ENCODE measurements at places on chromosomes 3 and 15.

DNA sequence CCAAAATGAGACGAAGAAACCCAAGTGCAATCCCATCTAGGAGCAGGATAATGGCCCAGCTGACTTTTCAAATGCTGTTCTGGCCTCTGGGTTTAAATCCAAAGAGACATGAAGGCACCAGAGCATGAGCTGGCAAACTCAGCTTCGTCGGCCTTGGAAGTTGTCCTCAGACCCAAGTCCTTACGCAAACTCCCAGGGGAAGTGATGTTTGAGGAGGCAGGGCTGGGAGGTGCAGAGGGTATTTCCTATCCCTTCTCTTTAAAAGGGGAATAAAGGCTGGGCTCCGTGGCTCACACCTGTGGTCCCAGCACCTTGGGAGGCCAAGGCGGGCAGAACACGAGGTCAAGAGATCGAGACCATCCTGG lies 68.9 kb upstream of the HERC1 start:
- no peak for DNase-seq

- DNase-seq: no peak
Observed at GRCh38 chr3:23877329-23877980, 39.3 kb downstream of the NKIRAS1 start.

GRCh38 chr3:192816351-192816750 lies 89.0 kb upstream of the FGF12 start:
- peak; percentile 57 for DNase-seq

- DNase-seq: no peak
Observed at GRCh38 chr3:58789385-58789784, 122.8 kb upstream of the FAM3D start.

DNA sequence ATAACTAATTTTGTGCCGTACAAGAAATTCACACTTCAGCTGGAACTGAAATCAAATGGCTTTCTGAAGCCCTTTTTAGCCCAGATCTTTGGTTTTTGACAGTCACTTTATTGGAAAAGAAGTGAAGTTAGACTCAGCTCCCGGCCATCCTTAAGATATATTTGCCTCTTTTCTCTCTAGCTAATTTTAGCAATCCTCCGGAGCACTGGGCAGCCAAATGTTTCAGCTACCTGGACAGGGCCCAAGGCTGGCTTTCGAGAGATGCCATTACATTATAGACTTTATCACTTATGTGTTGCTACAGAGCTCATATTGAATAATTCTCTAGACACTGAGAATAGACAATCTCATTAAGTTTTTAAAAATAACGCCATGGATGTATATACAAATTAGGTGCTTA lies 28.5 kb upstream of the RPL39L start:
- no peak for DNase-seq

GRCh38 chr15:92151168-92151567 lies 242.5 kb upstream of the ST8SIA2 start:
- no peak for DNase-seq

- DNase-seq: no peak
Observed at GRCh38 chr3:185199206-185199605, 46.3 kb upstream of the C3orf70 start.

GRCh38 chr3:61300006-61300380 lies 48.7 kb upstream of the FHIT start:
- no peak for DNase-seq

DNA sequence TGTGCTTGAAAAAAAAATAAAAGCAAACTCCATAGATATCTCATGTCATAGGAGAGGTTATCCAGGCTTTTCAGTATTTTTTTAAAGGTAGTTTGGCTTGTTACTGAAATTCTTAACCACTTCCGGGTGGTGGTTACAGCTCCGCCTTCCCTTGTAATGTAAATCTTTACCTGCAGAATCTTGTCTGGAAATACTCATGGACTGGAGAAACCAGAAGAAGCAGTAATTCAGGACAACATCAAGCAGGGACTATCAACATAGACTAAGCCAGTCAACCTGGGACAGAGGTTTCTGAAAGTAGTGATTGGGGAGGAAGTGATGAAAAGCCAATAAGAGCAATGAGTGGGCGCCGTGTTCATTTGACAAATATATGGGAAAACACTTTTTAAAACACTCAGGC lies 78.9 kb upstream of the SKOR1 start:
- peak; percentile 10 for DNase-seq

DNA sequence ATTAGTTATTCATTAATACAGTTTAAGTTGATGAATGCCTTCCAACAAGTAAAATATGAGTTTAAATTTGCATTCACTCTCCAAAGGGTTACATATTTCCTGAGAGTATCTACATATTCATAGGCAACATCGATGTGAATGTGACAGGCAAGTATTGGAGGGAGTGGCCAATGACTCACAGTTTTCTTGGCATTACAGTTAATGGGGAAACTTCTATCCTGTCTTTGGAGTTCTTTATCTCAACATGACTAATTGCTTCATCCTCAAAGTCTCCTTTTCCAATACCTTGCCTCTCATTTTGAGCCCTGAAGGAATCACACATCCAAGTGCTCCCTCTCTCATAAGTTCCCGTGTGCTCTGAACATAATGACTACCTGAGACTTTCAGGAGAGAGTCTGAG lies 439.7 kb upstream of the FRG2C start:
- DNase-seq: no peak

GRCh38 chr3:132399054-132399929 lies 18.0 kb upstream of the DNAJC13 start:
- DNase-seq: peak; percentile 45

DNA sequence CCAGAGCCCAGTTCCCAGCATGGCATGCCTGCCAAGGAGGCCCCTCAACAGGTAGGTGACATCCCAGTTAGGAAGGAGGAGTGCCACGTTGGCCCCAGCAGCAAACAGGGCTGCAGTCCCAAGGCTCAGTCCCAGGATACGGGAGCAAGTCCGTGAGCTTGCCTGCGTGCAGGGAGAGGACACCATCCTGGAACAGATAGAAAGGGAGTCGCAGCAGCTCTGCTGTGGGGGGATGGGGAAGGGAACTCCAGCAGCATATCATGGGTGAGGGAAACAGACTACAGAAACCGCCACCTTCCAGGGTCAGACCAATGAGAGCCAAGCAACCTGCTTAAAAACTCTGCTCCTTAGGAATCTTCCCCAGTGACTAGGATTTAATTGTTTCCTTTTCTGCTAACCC lies 9.4 kb upstream of the DYNLT2B start:
- no peak for DNase-seq

GRCh38 chr3:113249601-113250000 lies 38.2 kb downstream of the BOC start:
- no peak for DNase-seq

GRCh38 chr3:161415506-161416231 lies 44.4 kb upstream of the SPTSSB start:
- DNase-seq: no peak

GRCh38 chr3:66723231-66723630 lies 222.4 kb upstream of the LRIG1 start:
- no peak for DNase-seq

GRCh38 chr15:78104119-78104479 lies 11.7 kb downstream of the SH2D7 start:
- DNase-seq: no peak

DNA sequence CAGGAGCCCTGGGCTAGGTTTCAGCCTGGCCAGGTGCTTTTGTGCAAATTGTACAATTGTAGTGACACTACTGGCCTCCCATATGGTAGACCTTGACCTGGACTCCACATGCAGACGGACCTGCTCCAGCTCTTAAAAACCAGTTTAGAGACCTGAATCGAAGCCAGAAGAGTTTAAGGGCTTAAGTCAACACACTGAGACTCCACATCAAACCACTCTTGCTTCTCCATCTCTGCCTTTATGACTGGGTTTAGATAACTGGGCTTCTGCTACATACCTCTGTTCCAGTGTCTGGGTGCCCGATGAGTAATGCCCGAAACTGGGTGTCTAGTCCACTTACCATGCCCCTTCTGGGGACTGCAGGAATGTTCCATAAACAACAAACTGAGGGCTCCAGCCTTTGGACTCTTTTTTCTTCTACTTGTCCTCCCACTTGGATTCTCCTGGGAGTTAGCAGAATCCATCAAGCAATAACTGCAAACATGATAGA lies 32.8 kb downstream of the TMEM212 start:
- no peak for DNase-seq

DNA sequence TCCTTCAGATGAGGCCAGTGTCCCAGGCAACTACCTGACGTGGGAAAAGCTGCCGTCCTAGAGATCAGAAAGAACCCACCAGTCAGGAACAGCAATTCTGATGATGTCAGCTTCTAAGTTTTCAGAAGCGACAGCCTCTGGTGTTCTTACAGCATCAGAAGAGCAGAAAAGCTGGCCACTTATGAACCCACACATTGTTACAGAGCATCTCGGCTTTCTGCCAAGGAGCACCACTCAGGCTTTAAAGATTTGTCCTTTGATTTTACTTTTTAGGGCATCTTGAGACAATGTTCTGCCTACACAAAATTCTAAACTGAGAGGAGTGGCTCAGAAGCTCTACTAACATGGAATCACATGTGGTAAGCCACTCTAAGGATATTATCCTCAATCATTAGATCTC lies 49.7 kb upstream of the BOC start:
- DNase-seq: no peak

- DNase-seq: no peak
Observed at GRCh38 chr3:106348139-106348690, 479.4 kb upstream of the CBLB start.

DNA sequence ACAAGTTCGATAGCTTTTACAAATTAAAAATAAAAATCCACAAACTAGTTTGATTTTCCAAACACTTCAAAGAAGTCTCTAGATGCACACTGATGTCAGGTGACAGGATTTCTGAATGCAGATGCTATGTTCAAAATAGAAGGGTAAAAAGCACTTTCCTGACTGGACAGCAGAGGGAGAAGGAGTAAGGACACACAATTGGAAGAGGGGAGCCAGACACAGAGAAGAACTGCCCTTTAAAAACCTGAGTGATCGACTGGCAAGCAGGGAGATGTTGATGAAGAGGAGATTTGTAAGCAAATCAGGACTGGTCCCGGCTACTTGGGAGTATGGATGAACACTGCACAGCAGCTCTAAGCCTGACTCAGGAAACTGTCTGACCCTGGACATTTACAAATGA lies 612.8 kb downstream of the MAGI1 start:
- DNase-seq: no peak

- DNase-seq: no peak
Observed at GRCh38 chr15:89116404-89116803, 28.1 kb downstream of the ABHD2 start.

DNA sequence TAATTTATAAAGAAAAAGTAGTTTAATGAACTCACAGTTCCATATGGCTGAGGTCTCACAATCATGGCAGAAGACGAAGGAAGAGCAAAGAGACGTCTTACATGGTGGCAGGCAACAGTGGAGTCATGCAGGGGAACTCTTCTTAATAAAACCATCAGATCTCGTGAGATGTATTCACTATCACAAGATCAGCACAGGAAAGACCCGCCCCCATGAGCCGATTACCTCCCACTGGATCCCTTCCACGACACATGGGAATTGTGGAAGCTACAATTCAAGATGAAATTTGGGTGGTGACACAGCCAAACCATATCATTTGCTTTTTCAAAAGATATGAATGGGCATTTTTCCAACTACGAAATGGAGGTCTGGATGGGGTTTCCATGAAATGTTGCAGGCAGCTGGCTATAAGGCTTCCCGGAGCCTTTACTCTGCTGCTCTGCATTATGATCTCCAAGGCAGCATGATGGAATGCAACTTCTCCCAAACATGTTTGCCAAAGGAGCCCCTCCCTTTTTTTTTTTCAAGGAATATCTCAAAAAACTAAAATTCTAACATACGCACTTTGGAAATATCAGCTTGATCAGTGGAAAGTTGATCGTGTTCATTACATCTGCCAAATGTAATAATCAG lies 189.7 kb downstream of the MEX3B start:
- no peak for DNase-seq

GRCh38 chr3:50530001-50530970 lies 26.9 kb upstream of the CACNA2D2 start:
- DNase-seq: no peak

DNA sequence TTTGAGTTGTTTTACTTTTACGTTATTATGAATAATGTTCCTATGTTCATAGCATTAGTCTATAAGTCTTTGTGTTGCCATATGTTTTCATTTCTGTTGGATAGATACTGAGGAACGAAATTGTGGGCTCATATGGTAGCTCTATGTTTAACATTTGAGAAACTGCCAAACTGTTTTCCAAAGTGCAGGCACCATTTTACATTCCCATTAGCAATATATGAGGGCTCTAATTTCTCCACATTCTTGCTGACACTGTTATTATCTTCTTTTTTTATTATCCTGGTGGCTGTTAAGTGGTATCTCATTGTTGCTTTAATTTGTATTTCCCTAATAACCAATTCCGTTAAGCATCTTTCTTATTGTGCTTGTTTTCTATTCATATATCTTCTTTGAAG lies 1.8 kb upstream of the PIK3R4 start:
- DNase-seq: no peak

- DNase-seq: peak; percentile 25
Observed at GRCh38 chr15:64891561-64891960, 20.1 kb upstream of the ANKDD1A start.

DNA sequence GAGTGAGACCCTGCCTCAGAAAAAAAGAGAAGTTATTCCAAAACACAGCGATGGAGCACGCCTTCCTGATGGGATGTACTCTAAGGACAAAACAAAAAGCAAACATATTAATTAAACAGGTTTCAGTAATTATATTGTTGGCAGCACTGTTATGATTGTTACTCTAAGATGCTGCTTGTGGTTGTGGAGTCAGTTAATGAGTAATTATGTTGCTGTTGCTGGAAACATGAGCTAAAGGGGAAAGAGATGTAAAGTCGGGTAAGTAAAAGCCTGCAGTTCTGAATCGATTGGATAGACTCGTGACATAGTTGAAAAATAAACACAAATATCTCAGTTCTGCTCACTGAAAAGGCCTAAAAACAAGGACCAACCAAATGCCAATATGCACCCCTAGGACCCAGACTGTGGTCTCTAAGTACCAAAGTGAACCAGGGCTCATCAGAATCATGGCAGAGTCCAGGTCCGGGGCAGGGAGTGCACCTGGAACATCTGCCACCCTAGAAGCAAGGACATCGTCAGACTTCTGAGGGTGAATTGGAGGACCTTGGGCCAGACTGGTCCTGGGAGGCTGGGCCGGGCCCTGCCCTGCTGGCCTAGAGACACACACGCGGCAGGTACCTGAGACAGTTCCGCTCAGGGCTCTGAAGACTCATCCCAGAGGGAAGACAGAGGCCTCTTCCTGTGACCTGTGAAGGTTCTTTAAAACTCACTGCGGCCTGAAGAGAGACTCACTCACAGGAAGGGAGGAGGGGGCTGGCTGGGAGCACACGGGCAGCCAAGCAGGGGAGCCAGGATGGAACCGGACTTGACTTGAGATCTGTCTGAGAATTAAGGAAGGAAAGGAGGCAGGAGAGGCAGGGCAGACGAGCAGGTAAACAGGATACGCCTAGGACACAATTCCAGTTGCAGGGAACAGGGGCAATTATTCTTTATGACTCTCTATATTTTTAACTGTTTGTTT lies 140.5 kb downstream of the LRRK1 start:
- DNase-seq: peak; percentile 22

GRCh38 chr3:99499235-99500158 lies 138.9 kb upstream of the COL8A1 start:
- DNase-seq: peak; percentile 21

- no peak for DNase-seq
Observed at GRCh38 chr15:63915873-63916771, 82.4 kb upstream of the HERC1 start.

Data from activated CD4-positive, alpha-beta T cell treated with anti-CD3 and anti-CD28 coated beads, Interleukin-2, amount 50 U/mL, for 16 hours (primary cell).